ENCODE measurements at places on chromosomes 16 and 17.

- DNase-seq, result no peak
Observed at GRCh38 chr17:2723997-2724783, 12.6 kb upstream of the CLUH start.

DNA sequence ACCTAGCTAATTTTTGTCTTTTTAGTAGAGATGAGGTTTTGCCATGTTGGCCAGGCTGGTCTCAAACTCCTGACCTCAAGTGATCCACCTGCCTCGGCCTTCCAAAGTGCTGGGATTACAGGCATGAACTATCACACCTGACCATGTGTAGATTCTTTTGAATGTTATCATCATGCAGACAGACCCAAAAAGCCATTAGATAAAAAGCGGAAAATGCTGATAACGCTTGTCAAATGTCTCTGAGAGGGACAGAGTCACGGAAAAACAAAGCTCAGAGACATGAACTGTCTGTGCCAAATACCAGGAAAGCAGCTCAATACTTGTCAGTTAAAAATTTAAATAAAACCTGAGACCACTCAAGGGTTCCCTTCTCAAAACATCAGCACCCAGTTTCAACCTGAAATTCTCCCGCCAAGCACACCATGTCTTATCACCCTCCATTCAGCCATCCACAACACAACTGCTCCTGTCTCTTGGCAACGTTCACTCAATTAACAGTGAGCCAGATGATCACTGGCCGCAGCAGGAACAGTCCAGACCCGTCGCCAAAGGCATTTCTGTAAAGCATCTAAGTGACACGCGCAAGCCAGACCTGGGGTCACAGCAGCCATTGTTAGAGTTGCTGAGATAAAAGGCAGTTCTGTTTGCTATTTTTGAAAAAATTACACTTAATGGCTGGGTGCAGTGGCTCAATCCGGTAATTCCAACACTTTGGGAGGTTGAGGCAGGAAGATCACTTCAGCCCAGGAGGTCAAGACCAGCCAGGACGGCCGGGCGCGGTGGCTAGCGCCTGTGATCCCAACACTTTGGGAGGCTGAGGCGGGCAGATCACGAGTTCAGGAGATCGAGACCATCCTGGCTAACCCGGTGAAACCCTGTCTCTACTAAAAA, 29.7 kb downstream of the FANCA start:
- DNase-seq, result no peak

DNA sequence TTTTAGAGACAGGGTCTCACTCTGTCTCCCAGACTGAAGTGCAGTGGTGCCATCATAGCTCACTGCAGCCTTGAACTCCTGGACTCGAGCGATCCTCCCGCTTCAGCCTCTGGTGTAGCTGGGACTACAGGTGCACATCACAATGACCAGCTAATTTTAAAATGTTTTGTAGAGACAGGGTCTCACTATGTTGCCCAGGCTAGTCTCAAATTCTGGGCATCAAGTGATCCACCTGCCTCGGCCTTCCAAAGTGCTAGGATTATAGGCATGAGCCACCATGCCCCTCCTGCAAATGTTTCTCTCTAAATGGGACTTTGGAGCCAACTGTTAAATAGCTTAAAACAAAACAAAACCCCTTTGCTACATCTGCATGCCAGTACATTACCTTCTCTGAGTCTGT, 82.2 kb upstream of the BRD7 start:
- no peak for DNase-seq

DNA sequence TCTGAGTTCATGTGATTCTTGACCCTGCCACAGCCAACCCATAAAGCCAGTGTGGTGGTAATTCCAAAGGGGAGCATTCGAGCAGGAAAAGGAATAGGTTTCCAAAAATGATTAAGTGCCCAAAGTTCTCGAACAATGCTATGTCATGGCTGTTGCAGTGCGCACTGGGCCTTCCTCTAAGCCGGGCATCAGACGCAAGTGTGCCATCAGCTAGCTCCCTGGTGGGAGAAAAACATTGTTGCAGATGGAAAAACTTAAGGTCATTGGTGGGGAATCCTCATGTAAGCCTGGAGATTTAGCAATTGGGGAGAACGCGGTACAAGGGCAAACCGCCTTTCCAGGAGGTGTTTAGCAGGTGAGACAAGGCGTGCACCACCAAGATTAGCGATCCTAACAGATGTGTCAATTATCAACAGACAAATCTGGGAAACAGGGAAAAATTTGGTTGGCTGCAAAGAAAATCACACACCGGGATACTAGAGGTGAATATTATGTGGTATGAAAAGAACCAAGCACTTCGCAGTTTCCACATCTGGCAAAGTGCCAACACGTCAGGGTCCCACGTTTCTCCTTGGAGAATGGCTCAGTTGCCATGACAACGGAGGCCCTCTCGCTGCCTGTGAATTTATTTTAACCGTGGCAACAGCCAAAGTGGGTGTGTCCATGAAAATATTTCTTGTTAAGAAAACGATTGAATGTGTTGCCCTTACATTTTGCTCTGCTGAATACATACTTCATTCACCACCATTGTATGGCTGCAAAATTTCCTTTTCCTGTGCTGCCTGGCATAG, 118.5 kb upstream of the CACNG5 start:
- no peak for DNase-seq

DNA sequence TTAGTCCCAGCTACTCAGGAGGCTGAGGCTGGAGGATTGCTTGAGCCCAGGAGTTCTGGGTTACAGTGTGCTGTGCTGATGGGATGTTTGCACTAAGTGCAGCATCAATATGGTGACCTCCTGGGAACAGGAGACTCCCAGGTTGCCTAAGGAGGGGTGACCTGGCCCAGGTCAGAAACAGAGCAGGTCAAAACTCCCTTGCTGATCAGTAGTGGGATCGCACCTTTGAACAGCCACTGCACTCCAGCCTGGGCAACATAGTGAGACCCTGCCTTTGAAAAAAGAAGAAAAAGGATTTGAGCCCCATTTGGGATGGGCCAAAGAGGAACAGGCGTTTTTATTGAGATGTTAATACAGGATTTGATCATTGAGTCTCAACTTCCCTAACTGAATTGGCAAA, 30.6 kb downstream of the CLUH start:
- DNase-seq, result no peak

- no peak for DNase-seq
Observed at GRCh38 chr16:49993579-49993978, 31.4 kb upstream of the CNEP1R1 start.

GRCh38 chr16:56554441-56554840, 10.4 kb upstream of the MT4 start:
- no peak for DNase-seq

GRCh38 chr16:81673432-81673831, 105.7 kb upstream of the PLCG2 start:
- no peak for DNase-seq

DNA sequence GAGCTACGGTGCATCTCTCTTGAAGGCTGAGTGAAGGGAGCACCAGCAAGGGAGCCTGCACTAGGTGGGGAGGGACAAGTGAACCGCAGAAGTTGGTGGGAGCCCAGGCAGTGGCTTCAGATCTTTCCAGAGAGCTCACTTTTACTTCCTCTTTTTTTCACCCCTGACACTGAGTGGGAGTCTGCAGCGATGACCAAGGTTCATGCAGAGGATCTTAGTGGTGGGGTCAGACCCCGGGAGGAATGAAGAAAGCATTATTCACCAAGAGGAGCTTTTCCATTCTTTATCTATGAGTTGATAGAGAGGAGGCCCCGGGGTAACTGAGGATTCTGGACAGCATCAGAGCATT, 3.0 kb upstream of the CCL2 start:
- peak; percentile 95 for DNase-seq

DNA sequence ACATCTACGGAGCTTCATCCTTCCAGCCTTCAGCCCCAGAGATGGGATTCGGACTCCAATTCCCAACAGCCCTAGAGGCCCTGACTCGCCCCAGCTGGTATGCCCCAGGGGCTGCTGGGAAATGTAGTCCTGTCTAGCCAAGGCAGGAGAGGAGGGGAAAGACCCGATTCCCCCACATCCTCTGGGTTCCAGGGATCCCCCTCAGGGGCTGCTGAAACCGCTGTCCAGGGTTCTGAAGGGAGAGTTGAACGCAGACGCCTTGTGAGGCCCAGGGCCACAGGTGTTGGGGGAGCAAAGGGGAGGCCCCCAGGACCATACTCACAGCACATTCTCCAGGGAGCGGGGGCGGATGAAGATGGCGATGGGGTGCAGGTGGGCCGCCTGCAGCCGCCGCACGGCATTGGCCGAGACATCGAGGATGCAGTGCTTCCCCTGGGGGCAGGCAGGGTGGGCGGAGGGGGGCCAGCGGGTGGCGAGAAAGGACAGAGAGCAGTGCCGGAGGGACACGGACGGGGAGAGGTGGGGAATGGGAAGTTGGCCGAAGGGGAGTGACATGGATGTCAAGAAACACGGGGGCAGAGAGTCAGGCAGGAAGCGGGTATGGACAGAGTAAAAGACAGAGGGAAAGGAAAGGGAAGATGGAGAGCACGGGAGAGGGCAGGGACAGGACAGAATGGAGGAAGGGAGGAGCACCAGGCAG, 12.6 kb upstream of the ASGR1 start:
- peak; percentile 17 for DNase-seq

GRCh38 chr17:75755205-75755901, 9.6 kb downstream of the GALK1 start:
- DNase-seq, result no peak

DNA sequence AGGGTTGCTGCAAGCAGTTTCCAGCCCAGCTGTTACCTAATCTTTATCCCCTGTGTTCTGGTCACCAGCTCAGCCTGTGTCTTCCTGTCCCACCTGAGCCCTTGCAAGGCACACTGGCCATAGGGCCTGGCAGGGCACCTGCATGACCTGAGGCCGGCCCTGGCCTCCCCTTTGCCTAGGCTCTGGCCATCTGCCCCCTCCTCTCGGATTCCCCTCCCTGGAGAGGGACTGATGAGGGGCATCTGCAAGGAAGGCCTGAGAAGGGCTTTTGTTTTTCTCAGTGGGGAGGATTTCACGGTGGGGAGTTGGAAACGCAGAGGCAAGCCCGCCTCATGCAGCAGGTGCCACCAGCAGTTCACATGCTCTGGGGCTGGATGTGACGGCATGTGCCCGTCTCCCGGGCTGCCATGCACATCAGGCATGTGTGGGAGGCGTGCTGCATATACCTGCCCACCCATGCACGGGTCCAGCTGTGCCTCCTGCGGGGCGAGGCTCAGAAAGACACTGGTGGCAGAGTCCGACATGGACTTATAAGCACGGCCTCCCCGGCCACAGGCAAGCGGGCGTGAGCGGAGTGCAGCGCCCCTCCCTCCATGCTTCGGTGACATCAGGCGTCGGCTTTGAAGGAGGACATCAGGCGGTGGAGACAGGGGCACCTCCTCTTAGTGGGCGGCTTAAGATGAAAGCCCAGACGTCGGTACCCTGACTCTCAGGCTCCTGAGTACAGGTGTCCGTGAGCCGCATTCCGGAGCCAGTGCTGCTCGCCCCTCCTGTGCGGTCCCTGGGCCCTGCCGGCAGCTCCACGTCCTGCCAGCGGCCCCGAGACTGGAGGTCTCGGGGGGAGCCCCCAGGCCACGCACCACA, 16.5 kb downstream of the ASPSCR1 start:
- no peak for DNase-seq

GRCh38 chr16:659618-660017, 8.3 kb upstream of the RHOT2 start:
- no peak for DNase-seq

GRCh38 chr16:71648162-71648561, 22.2 kb downstream of the MARVELD3 start:
- no peak for DNase-seq

DNA sequence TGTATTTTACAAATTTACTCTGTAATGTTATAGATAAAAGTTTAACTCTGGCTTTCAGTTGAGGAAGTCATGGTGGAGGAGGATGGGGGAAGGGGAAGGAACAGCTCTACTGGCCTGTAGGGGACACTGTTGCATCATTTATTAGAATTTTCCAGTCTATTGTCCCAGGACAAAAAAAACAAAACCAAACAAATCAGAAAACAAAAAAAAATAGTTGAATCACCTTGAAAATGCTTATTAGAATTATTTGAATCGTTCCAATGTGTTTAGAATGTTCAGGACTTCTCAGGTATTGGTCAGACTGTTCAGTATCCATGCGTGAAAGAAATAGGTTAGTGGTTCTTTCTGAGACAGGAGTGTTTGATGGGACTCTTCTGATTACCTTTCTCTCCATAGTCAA, 242.0 kb downstream of the FTO start:
- peak; percentile 52 for DNase-seq

GRCh38 chr16:57645691-57646387, 17.4 kb downstream of the ADGRG1 start:
- no peak for DNase-seq

- no peak for DNase-seq
Observed at GRCh38 chr16:19972111-19972510, 87.5 kb upstream of the GPRC5B start.

DNA sequence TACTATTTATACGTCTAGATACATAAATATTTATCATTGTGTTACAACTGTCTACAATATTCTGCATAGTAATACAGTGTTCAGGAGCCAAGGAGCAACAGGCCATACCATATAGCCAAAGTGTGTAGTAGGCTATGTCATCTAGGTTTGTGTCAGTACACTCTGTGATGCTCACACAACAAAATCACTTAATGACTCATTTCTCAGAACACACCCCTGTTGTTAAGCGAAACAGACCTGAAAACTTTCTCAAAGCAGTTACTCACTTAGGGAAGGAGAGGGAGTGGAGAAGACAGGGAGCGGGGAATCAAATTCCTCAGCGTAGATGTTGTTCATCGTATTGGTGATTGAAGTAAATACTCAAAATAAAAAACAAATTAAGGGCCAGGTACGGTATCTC, 269.5 kb downstream of the STX8 start:
- DNase-seq, result no peak

DNA sequence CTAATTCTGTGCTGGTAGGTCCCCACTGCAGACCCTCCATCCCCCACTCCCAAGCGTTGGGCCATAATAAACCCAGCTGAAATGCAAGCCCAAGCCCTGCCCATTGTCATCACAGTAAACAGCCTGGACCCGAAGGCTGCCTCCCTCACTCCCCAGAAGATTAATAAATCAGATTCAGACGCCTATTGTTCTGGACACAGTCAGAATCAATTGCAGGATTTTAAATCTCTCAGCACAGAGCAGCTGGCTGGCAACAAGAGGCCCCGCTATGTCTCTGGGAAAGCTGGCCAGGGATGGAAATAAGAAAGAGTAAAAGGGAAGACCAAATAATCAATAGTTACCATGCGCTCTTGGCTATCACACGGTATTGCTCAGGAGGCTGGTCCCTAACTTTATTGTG, 93.9 kb downstream of the C17orf67 start:
- DNase-seq, result no peak

DNA sequence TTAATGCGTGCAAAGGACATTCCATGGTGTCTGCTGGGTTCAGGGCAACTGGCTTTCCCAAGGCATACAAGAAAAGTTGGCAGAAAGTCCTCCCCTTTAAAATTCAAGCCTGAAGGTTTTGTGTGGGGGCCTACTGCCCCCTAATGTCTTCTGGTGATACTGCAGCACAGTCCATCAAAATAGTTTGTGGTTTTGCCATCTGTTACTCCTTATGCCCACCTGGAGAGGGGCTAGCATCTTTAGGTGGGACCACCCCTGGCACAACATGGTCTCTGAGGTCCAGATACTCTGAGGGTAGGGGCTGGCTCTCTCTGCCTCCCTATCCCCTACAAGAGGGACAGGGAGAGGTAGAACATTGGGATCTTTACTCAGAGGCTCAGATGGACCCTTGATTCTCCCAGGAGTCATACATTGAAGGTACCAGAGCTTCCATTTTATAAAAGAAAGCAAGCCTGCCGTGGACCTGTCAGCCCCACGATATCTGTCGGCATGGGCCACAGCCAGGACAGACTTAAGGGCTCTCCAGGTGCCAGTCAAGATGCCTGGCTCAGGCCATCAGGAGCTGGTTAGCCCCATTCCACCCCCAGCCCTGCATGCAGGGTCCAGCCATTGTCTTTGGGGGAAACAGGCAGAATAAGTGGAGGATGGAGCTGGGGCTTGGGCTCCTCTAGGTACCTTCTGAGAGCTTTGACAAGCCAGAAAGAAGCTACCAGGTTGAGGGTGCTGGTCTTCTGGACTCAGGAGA, 6.3 kb downstream of the ESRP2 start:
- peak; percentile 31 for DNase-seq

Data from inflammatory macrophage treated with lipopolysaccharide for 4 hours (primary cell).